ENCODE measurements at places on chromosomes 2 and 18. TPM values are rescaled to one million over a fixed set of nuclear protein-coding genes. Genes with fewer than 3 reads are reported as not detected.

- DNase-seq: no peak
Measured at GRCh38 chr2:50648041-50648700, 383.8 kb downstream of the NRXN1 start.

DNA sequence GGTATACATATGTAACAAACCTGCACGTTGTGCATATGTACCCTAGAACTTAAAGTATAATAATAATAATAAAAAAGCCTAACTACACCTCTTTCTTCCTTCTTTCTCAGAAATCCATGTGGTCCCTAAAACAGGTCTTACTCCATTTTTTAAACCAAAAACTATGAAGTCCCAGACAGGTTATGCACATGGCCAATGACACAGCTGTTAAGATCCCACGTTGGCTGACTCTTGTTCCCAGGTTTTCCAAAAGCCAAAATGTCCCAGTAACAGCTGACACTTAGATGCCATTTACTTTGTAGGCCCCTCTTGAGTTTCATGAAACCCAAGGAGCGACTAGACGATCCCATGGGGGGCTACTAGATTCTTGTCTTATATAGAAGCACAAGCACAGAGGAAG lies 97.0 kb downstream of the KCNF1 start:
- no peak for DNase-seq

DNA sequence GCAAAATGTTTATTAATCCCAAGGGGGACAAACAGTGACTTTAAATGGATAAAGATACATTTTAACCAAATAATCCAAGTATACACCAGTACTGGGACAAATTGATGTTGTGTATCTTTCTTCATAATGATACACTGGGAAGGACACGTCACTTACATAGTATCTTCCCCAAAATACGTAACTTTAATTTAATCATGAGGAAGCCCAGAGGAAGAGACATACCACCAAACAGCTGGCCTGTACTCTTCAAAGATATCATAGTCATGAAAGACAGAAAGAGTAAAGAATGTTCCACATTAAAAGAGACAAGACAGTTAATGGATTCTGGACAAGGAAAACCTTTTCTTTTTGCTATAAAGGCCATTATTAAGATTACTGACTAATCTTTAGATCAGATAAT lies 37.1 kb downstream of the AGFG1 start:
- no peak for DNase-seq

DNA sequence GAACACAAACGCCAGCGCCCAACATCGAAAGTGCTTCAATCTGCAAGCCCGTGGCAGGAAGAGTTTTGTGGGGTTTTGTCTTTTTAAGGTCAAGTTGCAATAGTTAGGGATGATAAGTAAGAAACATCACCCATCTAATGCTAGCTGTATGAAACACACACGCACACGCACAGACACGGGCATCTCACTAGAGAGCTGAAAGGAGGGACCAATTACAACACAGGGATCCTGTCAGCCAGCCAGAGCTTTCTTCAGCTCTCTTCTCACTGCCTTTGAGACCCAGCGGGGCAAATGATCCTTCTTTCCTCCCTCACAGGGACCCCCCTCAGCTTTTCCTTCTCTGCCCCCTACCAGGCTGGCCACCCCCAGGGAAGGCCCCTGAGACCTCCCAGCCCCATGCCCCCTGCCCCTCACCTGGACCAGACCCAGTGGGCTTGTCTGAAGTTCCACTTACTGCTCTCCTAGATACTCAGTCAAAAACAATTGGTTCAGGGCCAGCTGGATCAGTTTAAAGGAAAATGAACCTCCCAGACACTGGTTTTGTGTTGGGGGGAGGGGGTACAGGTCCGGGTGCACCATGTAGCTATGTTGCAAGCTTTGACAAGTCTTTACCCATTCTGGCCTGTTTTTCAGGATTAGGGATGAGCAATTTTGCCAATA lies 17.9 kb downstream of the CYP26B1 start:
- DNase-seq: no peak

DNA sequence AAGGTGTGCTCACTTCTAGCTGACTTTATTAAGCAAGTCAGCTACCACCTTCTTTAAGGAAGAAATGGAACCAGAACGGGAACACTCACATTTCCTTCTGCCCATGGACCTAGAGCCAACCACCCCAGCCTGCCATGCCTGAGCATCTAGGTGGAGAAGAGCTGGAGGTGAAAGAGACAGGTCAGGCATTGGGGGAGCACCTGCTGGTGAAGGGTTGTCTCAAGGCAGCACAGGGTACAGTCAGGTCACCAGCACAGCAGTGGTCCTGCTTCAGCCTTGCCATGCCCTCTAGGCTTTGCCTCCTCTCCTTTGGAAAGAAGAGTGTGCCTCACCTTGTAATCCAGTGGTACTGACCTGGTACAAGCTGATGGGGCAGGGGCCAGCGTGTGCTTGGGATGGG lies 107.9 kb downstream of the KCNF1 start:
- DNase-seq: no peak

DNA sequence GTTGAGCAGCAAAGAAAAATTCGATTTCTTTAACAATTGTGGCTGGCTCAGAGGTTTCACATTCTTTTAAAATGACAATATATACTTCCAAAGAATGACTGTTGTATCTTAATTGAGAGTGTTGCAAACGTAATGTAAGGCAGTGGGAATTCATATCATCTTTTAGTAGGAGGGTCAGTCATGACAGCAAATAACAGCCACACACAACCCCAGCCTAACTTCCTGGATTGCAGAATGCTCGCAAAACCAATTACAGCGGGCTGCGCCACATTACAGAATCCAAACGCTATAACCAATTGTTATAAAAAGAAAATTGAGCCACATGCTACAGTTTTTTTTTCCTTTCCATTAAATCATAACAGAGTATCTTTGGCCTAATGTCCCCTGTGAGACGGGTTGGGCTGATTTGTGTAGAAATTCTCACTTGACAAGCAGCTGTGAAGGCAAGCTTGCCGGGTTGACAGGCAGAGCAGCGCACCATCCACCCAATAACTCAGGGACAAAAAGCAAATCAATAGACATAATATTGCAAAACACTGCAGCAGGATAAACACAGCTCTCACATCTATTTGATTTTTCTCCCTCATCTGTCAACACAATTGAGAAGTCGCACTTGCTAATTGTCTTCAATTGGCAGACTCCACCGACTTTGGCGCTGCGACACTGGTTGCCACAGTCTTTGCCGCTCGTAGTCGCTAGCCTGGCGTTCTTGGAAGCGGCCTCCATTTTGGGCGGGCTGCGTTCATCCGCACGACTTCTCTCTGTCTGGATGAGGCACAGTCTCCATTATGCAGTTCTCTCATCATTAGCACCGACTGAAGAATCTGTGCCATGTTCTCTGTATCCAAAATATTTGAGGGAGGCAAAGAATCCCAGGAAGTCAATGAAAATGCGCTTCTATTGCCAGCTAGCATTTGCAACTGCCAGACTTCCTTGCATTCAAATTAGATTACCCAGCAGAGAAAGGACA lies 95.0 kb upstream of the CCDC68 start:
- no peak for DNase-seq

DNA sequence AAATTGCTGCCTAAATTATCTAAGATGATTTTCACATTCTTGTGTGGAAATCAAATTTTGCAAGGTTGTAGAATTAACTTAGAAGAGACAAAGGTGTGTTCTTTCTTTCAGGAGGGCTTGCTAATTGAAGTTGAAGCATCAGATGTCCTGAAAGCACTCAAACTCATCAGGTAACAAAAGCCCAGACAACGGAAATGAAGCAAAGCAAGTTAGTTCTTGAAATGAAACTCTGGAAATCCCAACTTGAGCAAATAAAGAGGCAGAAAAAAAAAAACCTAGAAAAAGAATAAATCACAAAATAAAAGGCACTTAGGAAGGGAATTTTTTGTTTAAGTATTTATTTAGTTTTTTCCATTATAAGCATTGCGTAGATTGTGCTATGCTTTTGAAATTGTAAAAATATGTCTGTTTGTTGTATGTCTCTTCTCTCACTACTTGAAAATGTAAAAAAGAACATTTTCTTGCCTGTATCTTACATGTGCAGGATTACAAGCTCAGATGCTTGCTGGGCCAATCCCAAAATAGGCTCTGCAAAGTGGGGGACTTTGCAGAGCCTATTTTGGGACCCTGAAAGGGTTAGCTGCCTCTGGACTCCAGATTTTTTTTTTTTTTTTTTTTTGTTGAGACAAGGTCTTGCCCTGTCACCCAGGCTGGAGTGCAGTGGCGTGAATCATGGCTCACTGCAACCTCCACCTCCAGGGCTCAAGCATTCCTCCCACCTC lies 46.7 kb downstream of the FAM161A start:
- DNase-seq: no peak

GRCh38 chr2:143452817-143453451 lies 323.7 kb downstream of the ARHGAP15 start:
- DNase-seq: no peak

DNA sequence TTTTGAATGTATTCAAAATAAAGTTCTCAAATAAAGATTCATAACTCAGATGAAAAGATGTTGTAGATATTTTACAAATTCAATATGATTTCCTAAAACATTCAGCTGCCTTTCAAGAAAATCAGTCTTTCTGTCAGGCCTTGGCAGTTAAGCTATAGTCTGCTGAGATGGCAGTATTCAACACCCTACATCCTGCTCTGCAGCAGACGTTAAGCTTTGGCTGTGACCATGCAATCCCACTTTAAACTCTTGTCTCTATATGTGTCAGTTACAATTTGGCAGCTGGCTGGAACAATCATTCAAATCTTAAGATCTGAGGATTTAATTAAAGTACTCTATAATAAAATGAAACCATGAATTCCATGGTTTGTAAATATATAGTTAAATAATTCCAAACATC lies 567.3 kb upstream of the ZNF804A start:
- DNase-seq: no peak

DNA sequence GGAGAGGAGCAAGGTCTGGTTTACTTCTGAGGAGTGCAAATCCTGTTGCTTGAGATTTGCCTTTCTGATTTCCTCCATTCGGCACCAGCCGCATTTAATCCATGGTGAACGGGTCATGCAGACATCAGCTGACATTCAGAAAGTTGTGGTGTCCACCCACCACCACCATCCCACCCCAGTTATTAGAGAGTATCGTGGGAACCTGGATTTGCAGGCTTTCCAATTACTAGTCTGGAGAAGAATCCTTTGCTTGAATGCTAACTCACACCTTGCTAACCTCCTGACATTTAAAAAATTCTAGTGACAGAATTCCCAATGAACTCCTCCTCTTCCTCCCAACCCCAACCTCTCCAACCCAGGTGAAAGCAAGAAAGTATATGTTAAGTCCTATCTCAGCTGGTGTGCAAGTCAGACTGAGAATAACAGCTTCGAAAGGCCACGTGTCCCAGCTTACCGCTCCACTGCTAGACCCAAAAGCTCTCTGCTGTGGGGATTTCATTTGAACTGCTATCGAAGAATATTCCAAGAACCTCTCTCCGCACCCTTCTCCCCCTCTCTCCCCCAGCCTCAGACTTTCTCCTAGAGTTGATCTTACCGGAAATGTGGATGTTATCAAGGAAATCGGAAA lies 17.7 kb downstream of the BCL11A start:
- no peak for DNase-seq

DNA sequence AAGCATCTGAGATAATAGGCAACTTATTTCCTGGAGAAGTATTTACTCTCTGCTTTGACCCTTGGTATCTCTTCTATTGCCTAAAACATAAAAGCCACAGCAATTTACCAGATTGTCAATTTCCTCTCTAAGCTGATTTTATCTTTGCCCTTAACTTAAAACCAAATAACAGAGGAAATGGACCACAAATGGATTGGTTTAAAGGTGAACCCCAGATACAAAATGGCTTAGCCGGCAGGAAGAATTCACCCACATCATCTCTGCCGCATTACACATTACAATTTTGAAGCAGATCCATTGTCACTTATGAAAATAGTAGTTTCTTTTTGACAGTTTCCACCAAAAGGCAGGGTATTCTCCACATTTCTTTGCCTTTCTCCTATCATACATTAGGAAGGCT lies 585.8 kb upstream of the CHAC2 start:
- no peak for DNase-seq

DNA sequence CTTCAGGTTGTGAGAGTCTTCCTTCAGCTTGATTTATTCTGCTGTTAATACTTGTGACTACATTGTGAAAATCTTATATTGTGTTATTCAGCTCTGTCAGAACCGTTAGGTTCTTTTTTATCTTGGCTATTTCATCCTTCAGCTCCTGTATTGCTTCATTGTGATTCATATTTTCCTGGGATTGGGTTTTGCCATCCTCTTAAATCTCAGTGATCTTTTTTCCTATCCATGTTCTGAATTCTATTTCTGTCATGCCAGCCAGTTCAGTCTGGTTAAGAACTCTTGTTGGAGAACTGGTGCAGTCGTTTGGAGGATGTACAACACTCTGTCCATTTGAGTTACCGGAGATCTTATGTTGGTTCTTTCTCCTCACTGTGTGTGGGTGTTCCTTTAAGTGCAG lies 19.1 kb downstream of the MSTN start:
- no peak for DNase-seq

DNA sequence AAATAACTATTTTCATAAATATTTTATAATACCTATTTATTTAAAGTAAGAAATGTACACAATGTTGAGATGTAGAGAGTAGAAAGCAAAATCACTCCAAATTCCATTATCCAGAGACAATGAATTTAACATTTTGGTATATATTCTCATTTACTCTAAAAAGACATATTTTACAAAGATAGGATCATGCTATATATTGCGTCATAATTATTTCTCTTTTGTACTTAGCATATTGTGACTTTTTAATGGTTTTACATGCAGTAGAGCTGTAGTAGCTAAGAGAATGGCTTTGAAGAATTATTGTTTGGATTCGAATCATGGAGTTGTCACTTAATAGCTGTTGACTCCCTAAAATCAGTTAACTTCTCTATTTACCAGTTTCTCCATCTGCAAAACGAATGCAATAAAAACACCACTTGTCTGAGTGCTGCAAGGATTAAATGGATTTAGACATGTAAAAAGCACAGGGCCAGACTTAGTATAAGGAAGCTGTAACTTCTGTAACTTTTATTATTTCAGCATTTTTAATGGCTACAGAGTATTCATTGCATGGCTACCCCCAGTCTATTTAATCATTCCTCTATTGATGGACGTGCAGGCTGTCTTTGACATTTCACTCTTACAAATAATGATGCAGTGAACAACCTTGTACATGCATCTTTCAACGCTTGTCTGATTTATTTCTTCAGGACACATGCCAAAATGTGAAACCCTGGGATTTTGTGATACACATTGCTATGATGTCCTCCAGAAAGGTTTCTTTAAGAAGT lies 33.2 kb downstream of the KCNS3 start:
- DNase-seq: no peak

GRCh38 chr2:141317986-141318385 lies 812.8 kb downstream of the LRP1B start:
- DNase-seq: no peak

SGPP2 gene
- total RNA-seq: not detected

AAK1 gene
- total RNA-seq: 50.8 TPM

AGXT gene
- total RNA-seq: 0.39 TPM

Data from Caco-2 (cell line).